ENCODE measurements at places on chromosomes 2 and 18. TPM values are rescaled to one million over a fixed set of nuclear protein-coding genes. Genes with fewer than 3 reads are reported as not detected.

DNA sequence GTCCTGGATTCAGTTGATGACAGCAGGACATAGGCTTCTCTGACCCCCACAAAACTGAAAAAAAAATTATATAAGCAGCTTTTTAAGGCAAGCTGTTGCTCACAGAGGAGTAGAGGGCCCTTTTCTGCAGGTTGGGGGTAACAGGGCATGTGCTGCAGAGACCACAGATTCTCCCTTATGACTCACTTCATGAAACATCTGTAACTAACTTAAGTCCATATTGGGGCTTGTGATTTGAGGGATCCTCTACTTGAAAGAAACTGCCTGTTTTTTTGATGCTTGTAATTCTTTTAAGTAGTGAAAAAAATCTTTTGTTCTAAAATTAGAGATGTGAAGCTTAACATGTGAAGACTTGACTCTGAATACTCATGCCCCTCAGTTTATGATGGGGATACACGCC is 33.4 kb downstream of the XRCC5 start:
- DNase-seq: no peak

DNA sequence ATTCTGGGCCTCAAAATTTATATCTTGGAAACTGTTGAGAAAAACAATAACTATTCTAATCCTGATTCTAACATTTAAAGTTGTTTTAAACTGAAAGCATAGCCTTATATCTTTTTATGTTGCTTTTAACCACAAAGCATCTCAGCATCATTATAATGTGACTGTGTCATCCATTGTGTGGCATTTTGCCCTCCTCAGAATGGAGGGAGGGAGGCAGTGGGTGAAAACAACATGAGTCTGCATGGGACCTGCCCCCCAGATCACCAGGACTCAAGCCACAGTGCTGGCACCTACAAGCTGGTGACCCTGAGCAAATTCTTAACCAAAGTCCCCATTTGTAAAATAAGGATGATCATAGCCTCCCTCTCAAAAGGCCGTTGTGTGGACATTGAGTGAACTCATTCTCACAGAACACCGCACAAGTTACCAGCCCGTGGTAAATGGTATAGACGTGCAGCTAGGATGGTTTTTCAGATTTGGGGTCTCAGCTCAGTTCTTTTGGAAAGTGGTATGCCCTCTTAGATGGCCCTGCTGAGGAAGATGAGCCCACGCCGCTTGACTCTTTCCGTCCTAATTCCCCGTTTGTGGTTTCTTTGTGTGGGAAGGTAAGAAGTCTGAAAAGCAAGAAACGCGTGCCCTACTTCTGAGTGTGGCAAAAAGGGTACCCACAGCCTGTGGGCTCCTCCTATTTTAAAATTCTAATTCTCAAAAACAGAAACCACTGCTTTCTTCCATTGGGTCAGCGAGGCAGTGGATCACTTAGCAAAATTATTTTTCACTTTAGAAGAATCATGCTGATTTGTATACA is 305.0 kb upstream of the ID2 start:
- DNase-seq: no peak

DNA sequence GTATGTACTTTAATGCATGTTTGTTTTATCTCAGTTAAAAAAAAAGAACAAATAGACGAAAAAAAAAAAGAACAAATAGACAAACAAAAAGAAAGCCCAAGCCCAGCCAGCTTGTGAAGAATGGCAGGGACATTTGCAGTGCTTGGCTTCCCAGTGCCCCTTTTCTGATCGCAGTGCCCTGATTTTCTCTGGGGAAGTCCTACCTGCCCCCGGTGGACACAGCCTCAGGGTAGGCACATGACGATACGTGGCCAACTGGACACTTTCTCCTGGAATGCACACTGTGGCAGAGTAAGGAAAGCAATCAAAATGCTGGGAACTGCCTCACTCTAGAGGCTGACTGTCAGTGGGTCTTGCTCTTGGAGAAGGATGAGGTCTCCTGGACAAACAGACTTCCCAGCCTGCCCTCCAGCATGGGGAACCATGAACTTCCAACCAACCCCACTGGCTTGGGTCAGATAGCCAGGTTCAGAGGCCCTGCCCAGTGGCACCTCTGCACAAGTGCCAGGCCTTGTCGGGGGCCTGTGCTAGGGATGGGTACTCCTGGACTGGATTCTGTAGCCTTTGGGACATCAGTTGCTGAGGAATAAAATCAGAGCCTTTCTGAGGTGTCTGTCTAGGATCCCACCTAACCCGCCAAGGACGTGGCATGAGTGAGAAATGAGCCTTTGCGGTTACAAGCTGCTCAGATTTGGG is 76.7 kb downstream of the INHBB start:
- DNase-seq: no peak

DNA sequence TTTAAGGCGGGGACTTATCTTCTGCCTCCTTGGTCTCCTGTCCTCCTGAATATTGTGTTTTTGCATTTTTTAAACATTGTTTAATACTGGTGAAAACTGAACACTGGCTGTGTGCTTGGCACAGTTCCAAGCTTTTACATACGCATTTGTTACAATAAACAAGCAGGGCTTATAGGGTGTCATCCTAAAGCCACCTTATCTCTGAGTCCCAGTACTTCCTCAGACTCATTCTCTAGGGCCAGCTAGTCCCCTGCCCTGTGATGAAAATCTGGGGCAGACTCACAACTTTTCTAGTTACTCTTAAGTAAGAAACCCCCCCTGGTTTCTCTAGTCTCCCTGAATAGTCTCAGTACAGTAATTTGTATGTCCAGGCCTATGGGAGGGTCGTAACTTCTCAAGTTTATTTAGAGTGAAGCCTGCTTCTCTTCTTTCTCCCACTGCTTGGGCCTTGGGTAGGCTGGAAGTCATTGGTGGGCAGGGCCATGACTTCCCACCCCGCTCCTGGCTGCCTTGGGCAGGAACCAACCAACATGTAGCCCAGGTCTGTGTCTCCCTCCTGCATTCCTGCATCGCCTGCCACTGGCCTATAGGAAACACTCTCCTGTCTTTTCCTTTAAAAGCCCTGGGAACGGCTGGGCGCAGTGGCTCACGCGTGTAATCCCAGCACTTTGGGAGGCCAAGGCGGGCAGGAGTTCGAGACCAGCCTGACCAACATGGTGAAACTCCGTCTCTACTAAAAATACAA is 7.7 kb upstream of the KCNE4 start:
- DNase-seq: no peak

DNA sequence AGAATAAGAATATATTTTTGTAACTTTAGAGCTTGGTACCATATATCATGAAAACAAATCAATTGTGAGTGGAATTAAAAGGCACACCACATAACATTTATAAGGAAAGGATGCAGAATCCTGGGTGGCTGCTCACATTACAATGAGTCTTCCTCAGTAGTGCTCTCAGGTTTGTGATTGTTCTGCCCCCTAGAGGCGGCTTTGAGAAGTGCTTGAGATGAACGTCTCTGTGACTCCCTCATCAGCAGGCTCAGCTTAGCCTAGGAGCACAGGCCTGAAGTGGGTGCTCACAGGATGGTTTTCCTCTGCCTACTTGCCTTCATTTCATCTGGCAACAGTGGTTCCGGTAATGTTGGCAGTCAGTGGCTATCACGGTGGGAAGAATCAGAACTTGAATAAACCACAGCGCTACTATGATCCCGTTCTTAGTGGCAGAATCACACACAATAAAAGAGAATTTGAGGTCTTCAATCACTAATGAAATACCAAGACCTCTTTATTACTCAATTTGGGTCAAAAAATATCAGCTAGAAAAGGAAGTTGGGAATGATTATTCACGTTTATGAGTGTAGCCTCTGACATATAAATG is 38.1 kb upstream of the B4GALT6 start:
- peak; percentile 83 for DNase-seq

DNA sequence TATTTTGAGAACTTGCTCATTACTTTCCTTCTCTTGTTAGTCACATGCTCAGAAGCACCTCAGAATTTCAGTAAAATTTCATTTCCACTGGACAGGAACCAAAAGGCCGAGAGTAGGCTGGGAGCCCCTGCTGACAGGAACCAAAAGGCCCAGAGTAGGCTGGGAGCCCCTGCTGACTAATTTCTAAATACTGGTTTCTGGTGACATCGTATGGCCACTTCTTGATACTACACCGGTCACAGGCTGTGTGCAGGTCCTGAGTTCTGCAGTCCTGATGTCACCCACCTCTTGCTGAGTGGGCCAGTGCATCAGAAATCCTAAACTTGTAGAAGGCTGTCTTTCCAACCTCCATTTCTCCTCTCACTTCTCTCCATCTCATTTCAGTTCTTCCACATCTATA is 17.7 kb upstream of the EN1 start:
- DNase-seq: no peak

GRCh38 chr2:23497536-23497935 is 112.6 kb downstream of the KLHL29 start:
- no peak for DNase-seq

GRCh38 chr2:233034091-233034882 is 1.8 kb downstream of the NEU2 start:
- no peak for DNase-seq

DNA sequence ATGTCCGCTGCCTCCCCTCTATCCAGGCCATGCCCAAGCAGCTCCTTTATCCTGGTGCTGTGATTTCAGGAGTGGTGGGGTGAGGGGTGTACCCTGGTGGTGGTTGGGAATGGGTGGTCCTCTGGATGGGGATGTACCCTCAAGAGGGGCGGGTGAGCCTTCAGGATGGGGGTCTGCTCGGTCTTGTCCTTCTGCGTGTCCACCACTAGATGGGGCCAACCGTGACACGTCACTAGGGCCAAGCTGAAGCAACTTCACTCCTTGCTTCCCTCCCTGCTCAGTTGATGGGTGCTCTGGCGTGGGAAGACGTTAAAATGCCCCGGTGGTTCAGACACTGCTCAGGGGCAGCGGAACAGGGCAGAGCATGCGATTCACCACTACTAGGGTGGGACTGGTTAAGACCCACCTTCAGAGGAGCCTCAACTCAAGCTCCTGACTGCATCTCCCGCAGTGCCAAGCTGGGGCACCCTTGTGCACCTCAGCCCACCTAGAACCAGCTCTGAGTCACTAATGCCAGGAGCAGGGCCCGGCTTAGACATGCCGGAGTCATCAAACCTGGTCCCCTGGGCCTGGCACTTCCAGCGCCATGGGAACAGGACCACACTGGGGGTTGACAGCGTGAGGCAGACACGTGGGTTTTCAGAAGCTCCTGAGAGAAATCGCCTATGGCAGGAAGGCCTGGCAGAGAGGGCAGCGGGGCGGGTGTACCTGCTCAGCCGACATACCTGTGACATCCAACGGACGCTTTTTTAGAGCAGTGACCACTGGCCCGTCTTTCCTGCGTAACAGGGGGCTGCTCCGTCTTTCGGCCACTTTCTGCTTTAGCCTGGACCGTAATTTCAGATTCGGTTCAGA is 256.7 kb downstream of the HDAC4 start:
- DNase-seq: no peak

ZSWIM2 gene
- polyA plus RNA-seq: not detected

All from left kidney (tissue), 8 donors.